ENCODE measurements at places on chromosomes 5 and 9.
A peak's percentile ranks its signal among the peaks of the same experiment; 100 is the strongest.

DNA sequence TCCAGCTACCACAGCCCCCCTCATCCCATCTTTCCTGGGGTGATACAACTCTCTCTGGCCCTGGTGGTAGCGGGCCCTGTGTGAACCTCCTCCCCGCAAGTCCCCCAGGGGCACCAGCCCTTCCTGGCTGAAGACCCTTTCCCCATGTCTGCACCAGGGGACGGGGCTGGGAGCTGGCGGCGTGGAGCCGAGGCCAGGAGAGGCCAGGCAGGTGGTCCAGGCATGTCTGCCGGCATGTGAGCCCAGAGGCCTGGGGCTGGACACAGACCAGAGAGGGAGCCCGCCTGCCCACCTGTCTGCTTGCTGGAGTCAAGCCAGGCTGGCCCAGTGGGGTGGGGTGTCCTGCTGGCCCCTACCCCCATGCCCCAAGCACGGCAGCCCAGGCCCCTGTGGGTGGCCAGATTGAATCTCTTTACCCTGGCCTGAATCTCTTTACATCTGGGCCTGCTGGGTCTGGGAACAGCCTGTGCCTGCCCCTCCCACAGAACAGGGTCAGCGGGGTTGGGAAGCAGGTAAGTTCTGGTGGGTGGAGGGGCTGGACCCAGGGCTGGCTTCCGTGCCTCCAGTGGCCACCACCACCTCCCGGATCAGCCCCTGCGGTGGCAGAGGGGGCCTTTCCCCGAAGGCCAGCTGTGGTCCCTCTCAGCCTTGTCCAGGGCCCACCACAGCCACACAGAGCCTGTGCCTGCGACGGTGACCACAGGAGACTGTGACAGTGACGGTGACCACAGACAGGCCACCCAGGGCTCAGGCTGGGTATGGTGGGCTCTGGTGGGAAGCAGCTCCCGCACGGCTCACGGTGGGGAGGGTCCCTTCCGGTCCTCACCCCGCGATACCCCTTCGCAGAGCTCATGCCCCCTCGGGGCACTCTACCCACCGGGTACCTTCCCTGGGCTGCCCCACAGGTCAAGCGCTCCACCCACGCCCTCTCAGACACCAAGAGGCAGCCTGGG, 7.1 kb downstream of the LCN12 start:
- no peak for DNase-seq

GRCh38 chr5:165149431-165149830, 1644.0 kb downstream of the MAT2B start:
- no peak for DNase-seq

DNA sequence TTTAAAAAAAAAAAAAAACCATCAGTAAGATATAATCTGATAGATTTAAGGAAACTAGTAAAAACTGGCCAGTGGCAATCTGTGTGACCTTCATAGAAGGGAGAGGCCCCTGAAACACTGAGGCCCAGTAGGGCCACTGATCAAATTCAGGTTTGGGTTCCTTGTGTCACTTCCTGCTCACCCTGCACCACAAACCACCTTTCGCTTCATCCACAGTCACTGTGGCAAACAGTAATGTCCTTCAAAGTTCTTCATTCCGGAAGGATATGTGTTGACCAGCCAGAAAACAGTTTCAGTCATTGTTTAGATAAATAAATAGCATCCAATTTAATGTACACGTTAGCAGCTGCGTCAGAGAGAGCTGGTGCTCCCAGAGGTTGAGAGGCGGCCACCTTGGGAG, 222.1 kb downstream of the CFAP90 start:
- DNase-seq: no peak

DNA sequence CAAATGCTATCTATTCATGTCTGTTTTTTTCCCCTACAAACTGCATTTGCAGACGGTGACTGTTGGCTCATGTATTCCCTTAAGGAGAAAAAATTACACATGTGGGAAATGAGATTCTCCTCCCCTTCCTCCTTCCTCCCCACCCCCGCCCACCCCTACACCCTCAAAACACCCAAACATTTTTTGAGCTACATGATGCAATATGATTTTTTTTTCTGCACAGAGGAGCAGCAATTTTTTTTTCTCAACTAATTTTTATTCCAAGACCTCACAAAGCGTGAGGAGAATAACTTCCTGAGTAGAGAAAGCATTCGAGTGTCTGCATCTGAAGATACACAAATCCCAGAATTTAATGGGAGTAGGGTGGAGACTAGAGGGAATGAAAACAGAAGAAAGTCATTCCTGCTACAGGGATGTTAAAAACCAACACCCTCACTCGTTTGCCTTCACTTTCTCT, 118.1 kb downstream of the PRDM6 start:
- DNase-seq: no peak

DNA sequence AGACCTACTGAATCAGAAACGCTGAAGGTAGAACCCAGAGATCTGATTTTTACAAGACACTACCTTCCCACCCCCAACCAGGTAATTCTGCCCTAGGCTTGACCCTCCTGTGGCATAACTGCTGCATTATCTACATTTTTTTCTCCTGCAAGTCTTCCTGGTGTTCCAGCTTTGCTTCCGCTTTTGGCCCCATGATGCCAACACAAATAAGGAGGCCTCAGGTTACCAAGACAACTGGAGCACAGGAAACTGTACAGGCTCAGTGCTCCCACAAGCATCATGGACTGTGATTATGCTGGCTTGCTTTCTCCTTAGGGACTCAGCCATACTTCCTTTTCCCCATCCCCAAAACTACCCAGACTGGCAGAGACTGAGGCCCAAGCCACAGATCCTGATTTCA, 6.6 kb upstream of the MSMP start:
- DNase-seq: peak; percentile 65

GRCh38 chr5:120386981-120387380, 77.1 kb upstream of the PRR16 start:
- DNase-seq: no peak

DNA sequence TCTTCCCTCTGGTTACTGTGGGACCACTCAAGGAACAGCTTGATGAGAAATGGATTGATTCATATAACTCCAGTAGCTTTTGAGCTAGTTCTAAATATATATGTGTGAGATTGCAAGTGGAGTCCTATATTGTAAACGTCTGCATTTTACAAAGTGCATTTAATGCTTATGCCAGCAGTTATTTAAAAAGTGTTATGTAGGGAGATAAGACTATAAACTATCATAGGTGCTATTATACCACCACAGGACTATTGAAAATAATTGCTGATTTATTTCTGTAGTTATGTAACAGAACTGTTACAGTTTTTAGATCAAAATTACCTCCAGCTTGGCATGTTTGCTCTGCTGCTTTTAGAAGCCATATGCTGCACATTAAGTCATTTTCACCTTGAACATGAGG, 36.2 kb downstream of the PTCD2 start:
- no peak for DNase-seq

GRCh38 chr5:18244309-18244708, 610.0 kb downstream of the TAF11L14 start:
- no peak for DNase-seq

- no peak for DNase-seq
Measured at GRCh38 chr5:133478199-133478985, 133.9 kb downstream of the FSTL4 start.

- DNase-seq: no peak
Measured at GRCh38 chr5:74206579-74207550, 433.7 kb downstream of the ENC1 start.

DNA sequence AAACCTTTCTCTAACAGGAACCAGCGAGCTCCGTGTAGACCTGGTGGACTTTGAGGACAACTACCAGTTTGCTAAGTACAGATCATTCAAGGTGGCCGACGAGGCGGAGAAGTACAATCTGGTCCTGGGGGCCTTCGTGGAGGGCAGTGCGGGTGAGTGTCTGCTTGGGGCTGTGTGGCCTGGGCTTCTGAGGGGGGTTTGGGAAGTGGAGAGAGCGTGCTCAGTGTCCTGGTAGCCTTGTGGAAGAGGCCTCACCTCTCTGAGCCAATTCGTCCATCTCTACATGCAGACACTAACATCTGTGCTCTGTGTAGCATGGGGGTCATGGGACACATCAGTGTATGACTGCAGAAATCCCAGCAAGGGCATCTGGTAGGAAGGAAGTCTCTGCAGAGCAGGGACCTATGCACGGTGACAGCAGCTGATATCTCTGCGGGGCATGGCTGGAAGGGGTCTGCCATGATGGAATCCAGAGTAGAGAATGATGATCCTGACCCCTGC, 5.9 kb downstream of the FCN2 start:
- DNase-seq: no peak

DNA sequence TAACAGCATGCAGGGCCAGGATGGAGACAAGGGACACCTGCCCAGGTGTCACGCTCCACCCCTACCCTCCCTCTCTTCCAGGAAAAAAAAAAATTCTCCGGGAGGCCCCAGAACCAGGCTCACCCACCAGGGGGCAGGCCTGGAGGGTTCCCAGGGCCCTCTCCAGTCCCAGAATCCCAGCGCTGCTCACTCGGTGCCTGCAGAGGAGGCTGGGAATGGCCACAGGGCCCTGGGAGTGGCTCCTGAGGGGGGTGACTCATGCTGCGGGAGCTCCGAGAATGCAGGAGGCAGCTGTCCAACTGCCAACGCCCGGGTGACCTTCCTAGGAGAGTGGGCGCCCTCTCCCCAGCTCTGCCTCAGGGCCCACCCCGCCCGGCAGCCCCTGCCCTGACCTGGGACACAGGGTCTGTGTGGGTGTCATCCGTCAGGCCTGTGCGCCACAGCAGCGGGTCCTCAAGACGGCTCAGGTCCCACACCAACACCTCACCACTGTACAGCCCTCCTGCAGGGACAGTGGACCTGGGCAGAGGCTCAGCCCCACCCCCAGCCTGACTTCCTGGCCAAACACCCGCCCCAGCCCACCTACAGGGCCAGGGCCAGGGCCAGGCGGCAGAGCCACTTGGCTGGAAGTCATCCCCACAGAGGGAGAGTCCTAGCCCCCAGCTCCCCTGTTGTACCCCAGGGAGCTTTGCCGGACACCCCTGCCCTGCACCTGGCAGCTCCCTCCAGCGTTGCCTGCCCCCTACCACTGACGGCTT, 21.2 kb downstream of the DYNC2I2 start:
- DNase-seq: no peak

- DNase-seq: no peak
Measured at GRCh38 chr9:87285183-87285850, 212.3 kb upstream of the DAPK1 start.

DNA sequence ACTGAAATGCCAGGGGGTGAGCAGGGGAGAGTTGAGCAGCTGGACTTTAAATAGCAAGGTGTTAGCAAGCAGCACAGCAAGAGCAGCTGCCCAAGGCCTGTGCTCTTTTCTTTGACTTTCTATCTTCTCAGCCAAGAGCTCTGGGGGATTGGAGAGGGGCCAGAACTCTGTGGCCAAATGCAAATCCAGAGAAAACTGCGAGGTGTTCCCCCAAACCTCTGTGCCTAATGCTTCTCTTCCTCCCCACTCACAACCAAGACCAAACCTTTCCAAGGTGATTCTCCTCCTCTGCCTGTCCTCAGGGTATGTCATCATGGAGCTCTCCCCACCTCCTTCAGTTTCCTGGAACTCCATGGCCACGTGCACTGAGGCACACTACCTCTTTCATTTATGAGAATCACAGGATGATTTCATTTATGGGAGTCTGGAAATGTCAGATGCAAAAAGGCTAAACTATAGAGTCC, 118.7 kb upstream of the WWC1 start:
- no peak for DNase-seq

DNA sequence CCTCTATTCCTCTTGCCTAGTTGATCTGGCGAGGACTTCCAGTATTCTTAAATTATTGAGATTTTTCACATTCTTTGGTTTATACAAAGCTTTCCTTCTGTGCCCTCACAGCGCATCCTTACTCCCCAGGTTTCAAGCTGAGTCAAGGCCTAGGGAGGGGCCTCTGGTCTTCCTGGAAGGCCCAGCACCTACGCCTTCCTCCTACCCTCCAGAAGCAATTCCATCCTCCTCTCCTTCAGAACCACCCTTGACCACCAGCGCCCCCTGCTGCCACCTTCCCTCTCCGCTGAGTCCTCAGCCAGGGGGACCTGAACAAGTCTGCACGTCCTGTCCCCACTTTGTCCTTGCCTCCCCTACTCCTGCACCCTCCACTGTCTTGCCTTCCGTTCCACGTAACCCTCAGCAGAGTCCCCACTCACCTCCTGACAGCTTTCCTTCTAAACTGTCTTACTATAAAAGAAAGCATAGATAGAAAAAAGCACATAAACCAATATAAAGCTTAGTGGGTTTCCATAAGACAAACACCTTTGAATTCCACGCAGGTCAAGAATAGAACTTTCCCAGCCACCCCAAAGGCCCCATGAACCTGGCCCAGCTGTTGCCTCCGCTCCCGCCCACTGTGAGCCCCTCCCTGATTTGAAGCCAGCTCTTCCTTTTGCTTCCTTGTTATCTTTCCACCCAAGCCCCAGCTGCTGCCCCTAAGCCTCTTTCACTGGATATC, 63.0 kb upstream of the CTSL start:
- DNase-seq: peak; percentile 24

DNA sequence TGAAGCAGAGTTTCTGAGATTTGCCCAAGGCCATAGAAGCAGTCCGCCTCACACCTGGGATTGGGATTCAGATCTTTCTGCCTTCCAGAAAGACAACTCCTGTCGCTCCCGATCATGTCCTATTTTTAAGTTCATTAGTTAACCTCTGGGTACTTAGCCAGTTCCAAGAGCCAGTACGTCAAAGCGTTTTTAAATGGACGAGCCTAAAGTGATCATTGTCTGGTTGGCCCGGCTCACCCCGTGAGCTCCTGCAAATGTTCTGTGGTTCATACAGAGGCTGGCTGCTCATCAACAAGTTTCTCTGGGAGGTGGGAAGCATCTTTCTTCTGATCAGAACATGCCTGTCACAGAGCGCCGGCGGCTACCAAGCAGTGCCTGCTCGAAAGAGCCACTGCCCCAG, 554.5 kb upstream of the WWC1 start:
- no peak for DNase-seq

GRCh38 chr5:64899838-64900237, 131.1 kb downstream of the CWC27 start:
- DNase-seq: no peak

DNA sequence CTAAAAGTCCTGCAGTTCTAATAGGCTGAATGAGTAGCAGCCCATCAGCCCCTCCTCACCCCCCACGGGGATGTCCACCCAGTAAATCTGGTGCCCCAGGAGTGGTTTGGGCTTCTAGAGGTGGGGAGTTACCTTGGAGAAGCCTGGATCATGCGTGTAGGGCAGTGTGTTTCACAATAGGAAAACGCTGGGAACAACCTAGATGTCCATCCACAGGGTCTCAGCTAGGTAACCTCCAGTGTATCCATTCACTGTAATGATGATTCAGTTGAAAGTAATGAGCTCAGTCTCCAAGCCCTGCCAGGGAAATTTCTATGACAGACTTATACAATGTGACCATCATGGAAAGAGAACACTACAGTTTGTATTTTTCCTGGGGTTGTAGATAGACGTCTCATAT, 51.8 kb downstream of the NDST1 start:
- no peak for DNase-seq

GRCh38 chr9:13146840-13147239, 132.7 kb downstream of the MPDZ start:
- DNase-seq: no peak

DNA sequence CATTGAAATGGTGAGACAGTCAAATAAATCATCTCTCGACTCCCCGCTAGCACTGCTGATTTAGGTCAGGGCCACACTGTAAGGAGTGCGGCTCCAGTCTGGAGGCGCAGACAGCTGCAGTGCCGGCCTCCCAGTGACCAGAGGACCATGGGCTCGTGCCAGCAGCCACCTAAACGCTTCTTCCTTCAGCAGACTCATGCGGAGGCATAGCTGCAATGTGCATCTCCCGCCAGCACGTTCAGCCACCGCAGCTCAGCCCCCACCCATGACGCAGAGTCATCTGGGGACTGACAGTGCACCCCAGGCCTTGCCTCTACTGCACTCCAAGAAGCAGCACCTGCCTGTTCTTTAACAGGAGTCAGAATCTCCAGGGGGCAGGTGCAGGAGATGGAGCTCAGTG, 13.6 kb upstream of the MAPK9 start:
- DNase-seq: no peak

All from GF-D8 (cell line).